A375 (cell line): ENCODE measurements at places on chromosomes 1 and 21. TPM values are rescaled to one million over a fixed set of nuclear protein-coding genes. Genes with fewer than 3 reads are reported as not detected.

Gene OR2L2
- 0.04 and 0.29 TPM in 2 replicates for total RNA-seq

Gene DNAJC28
- total RNA-seq: 0.11 and 0.37 TPM in 2 replicates

Gene SLC35F3
- 4.0 and 5.4 TPM in 2 replicates for total RNA-seq

Gene FBXO44
- 6.7 and 11.0 TPM in 2 replicates for total RNA-seq

Gene SLC22A15
- total RNA-seq: 4.6 and 4.7 TPM in 2 replicates

Gene CR1L
- total RNA-seq: not detected in 2 replicates

Gene CD1D
- total RNA-seq: 1.5 and 1.8 TPM in 2 replicates

Gene ESRRG
- total RNA-seq: 0.53 and 0.57 TPM in 2 replicates

Gene FCRLB
- total RNA-seq: 8.3 and 8.6 TPM in 2 replicates

Gene MROH9
- not detected in 2 replicates for total RNA-seq

Gene FHAD1
- 0.16 and 0.30 TPM in 2 replicates for total RNA-seq

Gene CHIT1
- total RNA-seq: 0.03 TPM in 1 of 2 replicates, not detected in the other

Gene HOOK1
- not detected in 2 replicates for total RNA-seq

Gene CYP4A22
- total RNA-seq: not detected in 2 replicates

Gene FMO1
- total RNA-seq: not detected in 2 replicates

Gene UMODL1
- not detected in 2 replicates for total RNA-seq

Gene DHDDS
- 31.8 and 39.5 TPM in 2 replicates for total RNA-seq

Gene CMPK1
- total RNA-seq: 70.5 and 75.9 TPM in 2 replicates

Gene CA6
- total RNA-seq: not detected in 2 replicates

Gene CD101
- 0.41 and 0.96 TPM in 2 replicates for total RNA-seq

Gene AZIN2
- total RNA-seq: 10.0 and 14.5 TPM in 2 replicates

Gene CCDC24
- total RNA-seq: 6.8 and 6.9 TPM in 2 replicates

Gene GPR37L1
- total RNA-seq: not detected in 2 replicates
